ENCODE measurements at places on chromosomes 16 and 17.

DNA sequence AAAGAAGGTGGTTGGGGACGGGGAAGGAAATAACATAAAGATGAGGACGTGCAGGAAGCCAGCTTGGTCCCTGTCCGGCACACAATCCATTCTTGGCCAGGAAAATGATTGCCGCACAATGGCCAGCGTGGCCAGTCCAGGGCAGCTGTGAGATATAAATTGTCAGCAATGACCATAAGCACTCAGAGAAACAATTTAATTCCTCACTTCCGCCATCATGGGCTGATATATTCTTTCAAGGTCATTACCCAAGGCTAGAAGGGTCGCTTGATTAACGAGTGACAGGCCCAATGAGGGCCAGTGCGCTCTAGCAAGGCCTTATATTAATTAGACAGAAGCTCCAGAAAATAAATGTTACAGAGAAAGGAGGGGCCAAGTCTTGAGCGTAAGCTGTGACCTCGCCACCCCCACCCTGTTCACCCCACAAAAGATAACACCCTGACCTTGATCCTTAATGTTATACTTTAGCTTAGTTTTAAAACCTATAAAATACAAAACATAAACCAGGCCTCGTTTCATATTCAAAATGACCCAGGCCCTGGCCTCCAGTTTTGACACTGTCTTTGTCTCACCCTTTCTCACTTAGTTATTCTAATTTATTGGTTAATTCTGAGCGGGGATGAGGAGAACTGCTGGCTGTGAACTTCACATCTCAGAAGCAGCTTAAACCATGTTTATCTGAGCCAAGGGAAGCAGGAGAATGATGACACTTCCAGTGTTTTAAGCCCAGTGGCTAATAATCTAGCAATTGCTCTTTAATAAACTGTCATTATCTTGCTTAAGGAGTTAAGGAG lies 478.3 kb upstream of the ZFHX3 start:
- no peaks in the 10 kb centered on the region for H3K27me3 ChIP-seq
- H3K36me3 ChIP-seq, result no peaks in the 10 kb centered on the region
- no peak overlapping the region for H3K4me3 ChIP-seq
- no peak overlapping the region for H3K27ac ChIP-seq
- no peaks in the 10 kb centered on the region for H3K4me1 ChIP-seq
- DNase-seq, result no peak

DNA sequence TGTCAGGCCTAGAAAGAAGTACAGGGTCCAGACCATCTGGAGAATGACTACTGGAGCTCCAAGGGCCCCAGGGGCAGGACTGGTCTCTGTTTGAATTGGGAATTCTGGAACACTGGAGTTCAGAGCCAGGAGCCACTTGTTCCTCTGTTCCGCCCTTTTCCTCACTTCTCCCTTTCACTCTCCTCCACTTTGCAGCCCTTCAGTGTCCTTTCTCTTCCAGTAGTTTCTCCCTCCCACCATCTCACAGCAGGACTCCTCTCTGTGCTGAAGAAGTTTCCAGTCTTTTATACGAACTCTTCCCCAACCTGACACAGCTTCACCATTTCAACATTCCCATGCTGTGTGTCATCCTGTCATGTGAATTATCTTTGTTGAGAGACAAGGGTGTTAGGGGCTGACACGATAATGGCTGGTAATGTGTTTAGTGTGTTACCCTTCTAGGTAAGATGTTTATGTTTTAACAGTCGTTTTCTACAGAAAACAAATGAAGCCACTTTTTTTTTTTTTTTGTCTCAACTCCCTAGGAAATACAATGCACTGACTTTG lies 180.3 kb upstream of the MYOCD start:
- no peak for DNase-seq
- peaks cover 11% of the 10 kb centered on the region for H3K27me3 ChIP-seq
- no peaks in the 10 kb centered on the region for H3K36me3 ChIP-seq
- no peak overlapping the region for H3K4me3 ChIP-seq
- H3K27ac ChIP-seq, result no peak overlapping the region
- no peaks in the 10 kb centered on the region for H3K4me1 ChIP-seq

GRCh38 chr16:3716831-3717234 lies 491 bp downstream of the TRAP1 start:
- no peaks in the 10 kb centered on the region for H3K27me3 ChIP-seq
- no peaks in the 10 kb centered on the region for H3K4me1 ChIP-seq
- DNase-seq, result peak; percentile 23
- H3K36me3 ChIP-seq, result no peaks in the 10 kb centered on the region

GRCh38 chr17:77881545-77881944 lies 77.0 kb upstream of the TNRC6C start:
- H3K4me1 ChIP-seq, result peaks cover 32% of the 10 kb centered on the region
- H3K4me3 ChIP-seq, result no peak overlapping the region
- peaks cover 3% of the 10 kb centered on the region for H3K27me3 ChIP-seq
- DNase-seq, result peak; percentile 96
- no peaks in the 10 kb centered on the region for H3K36me3 ChIP-seq

DNA sequence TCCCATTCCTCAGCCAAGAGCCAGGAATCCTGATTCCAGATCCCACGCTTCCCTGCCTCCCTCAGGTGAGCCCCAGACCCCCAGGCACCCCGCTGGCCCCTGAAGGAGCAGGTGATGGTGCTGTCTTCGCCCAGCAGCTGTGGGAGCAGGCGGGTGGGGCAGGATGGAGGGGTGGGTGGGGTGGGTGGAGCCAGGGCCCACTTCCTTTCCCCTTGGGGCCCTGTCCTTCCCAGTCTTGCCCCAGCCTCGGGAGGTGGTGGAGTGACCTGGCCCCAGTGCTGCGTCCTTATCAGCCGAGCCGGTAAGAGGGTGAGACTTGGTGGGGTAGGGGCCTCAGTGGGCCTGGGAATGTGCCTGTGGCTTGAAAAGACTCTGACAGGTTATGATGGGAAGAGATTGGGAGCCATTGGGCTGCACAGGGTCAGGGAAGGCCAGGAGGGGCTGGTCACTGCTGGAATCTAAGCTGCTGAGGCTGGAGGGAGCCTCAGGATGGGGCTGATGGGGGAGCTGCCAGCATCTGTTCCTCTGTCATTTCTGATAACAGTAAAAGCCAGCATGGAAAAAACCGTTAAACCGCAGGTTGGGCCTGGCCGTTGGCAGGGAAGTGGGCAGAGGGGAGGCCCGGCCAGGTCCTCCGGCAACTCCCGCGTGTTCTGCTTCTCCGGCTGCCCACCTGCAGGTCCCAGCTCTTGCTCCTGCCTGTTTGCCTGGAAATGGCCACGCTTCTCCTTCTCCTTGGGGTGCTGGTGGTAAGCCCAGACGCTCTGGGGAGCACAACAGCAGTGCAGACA lies at the start of gene SPN:
Gene SPN, plus strand, starts transcription at position 232 of the 791 bp plus-strand sequence. Its CDS starts 482 bp downstream, at position 714.
- DNase-seq, result no peak
- H3K4me3 ChIP-seq, result 0 out of 2 replicates have a peak within 1 kb of the TSS, but pooled peaks have one; percentile 15
- H3K4me1 ChIP-seq, result no peaks in the 10 kb centered on the region
- no peaks in the 10 kb centered on the region for H3K27me3 ChIP-seq

- H3K4me3 ChIP-seq, result no peak overlapping the region
- no peak overlapping the region for H3K27ac ChIP-seq
- no peaks in the 10 kb centered on the region for H3K4me1 ChIP-seq
- no peaks in the 10 kb centered on the region for H3K36me3 ChIP-seq
- no peak for DNase-seq
- H3K27me3 ChIP-seq, result no peaks in the 10 kb centered on the region
Observed at GRCh38 chr16:61842666-61843065, 193.6 kb downstream of the CDH8 start.

GRCh38 chr17:9211133-9211765 lies 189.9 kb downstream of the NTN1 start:
- 0 out of 2 replicates have a peak overlapping the region, but pooled peaks have one; percentile 12 for H3K27ac ChIP-seq
- DNase-seq, result peak; percentile 57
- H3K4me1 ChIP-seq, result peaks cover 37% of the 10 kb centered on the region
- H3K4me3 ChIP-seq, result no peak overlapping the region
- no peaks in the 10 kb centered on the region for H3K36me3 ChIP-seq

DNA sequence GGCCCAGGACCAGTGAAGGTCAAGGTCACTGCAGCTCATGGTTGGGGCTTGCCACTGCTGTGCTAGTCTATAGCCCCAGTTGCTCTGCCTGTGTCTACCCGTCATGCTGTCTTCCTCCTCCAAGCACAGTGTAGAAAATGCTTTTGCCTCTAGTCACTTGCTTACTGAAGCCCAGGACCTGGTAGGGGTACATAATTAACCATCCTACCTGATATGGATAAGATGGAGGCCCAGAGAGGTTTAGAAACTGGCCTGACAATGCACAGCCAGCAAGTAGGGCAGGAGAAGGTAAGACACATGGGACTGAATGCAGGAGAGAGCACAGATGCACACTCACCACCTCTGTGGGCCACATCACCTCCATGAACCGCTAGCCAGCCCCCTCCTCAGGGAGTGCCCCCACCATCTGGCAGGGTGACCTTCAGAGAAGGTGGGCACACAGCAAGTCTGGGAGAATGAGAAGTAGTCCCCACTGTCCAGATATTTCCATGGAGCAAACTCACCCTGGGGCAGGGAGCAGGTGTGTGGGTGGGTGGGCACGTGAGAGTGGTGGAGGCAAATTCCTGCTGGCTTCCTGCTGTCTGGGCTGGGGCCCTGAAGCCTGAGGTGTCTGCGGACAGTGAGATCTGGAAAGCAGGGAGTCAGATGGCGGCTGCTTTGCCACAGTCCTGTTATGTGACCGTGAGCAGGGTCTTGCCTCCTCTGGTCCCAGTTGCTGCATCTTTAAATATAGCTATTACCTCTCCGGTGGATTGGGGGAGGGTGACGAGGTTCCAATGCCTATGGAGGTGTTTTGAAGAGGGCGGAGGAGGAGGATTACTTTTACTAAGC lies 1.0 kb downstream of the CX3CL1 start:
- no peaks in the 10 kb centered on the region for H3K36me3 ChIP-seq
- H3K27ac ChIP-seq, result no peak overlapping the region
- H3K4me3 ChIP-seq, result no peak overlapping the region
- peak; percentile 29 for DNase-seq
